ENCODE measurements at places on chromosomes 7 and 10.

DNA sequence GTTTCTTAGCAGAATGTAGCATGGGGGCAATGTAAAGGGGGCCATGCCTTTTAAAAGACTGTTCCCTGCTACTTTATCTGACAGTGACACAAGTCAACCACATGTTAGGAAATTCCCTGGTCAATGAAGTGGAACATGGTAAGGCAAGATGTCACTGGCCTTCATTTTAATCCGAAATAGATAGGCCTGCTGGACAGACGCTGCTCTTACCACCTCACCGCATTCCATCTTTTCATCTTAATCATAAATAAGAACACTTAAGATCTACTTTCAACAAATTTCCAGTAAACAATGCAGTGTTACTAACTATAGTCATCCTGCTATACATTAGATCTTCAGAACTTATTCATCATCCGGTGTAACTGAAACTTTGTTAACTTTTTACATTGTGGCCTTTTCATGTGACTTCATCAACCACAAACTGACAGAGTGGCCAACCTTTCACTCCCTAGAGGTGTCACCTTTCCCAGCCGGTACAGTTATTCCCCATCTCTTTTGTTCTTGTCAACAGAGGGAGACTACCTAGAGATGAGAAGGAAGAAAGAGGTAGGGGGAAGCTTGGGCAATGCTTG, 15.6 kb downstream of the ASB4 start:
- DNase-seq, result peak; percentile 68

GRCh38 chr10:124242365-124242764, 149.0 kb upstream of the CHST15 start:
- no peak for DNase-seq

- DNase-seq, result peak; percentile 45
Measured at GRCh38 chr10:13102002-13102794, 2.2 kb downstream of the OPTN start.

DNA sequence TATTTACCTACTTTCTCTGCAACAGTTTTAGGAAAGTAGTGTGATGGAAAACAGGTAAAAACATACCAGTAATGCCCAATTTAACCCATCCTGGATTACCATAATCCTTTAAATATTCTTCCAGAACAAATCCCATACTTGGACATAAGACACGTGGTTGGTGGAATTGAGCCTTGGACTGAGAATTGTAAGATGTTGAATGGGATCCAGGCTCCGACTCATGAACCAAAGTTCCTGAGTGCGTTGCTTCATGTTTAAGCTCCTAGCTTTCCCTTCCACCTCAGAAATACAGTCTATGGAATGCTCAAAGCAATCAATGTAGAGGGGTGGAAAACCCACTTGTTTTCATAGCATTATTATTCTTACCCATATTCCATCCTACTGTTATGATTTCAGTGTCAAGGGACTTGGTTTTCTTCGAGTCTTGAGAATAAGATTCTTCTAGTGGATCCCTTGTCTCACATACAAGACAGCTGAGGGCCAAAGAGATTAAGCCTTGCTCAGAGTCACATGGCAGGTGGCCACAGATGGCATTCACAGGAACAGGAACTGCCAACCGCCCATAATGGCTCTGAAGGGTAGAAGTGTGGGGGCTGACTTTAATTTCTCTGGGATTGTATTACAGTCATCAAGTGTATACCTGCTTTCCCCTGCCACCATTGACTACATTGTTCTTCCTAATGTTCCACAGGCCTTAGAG, 171.2 kb downstream of the GFRA1 start:
- no peak for DNase-seq

DNA sequence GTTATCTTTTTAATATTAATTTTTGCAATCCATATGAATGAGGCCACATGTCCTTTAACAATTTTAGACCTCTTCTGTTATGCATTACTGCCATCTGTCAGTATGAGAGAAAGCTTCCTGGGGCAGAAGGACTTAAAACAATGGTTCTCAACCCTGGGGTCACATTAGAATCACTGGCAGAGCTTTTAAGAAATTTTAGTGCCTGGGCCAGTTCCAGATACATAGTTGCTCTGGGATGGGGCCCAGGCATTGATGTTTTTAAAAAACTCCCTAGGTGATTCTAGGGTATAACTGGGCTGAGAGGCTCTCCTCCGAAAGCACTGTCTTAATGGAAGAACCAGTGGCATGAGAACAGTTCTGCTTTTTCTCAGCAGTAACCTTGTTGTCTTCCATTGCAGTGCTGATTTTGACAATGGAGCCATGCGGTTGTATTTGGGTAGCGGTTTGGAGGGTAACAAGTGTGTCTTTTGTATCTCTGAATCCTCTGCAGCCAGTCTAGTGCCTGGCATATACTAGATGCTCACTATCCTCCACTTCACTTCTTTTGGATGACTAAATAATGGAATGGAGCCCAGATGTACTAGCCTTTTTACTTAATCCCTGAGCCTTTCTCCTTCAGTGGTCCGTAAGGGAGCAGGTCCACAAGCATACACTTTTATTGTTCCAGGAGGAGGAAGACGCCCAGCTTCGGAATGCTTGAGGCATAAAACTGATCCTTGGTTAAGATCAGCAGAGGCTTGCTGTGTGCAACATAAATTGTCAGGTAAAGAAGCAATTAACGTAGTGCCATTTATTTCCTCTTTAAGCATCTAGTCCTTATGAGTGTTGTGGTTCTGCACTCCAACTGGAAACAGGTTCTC, 227.1 kb downstream of the AUTS2 start:
- no peak for DNase-seq

GRCh38 chr10:75335983-75336382, 65.6 kb downstream of the ZNF503 start:
- DNase-seq, result no peak

DNA sequence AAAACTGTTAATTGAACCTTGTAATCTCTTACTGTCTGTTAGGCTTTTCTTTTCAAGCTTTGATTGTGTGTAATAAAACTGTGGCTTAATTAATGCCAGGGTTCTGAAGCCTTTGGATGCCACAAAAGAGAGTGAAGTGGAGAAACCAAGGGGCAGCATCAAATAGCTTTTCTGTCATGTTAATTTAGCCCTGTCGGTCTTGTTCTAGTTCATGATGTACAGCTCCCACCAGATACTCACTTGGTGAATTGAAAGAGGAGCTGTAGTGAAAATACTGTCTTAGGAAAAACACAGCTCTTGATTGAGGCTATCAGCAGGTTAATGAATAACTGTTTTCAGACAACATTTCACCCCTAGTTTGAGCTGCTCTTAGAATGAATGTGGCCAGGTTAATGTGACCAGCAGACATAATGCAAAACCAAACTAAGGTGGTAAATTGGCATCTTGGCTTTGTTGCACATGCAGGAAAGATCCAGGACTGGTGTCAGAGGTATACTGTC, 94.2 kb downstream of the POLL start:
- DNase-seq, result no peak

- no peak for DNase-seq
Measured at GRCh38 chr7:46279290-46279689, 358.2 kb upstream of the IGFBP3 start.

DNA sequence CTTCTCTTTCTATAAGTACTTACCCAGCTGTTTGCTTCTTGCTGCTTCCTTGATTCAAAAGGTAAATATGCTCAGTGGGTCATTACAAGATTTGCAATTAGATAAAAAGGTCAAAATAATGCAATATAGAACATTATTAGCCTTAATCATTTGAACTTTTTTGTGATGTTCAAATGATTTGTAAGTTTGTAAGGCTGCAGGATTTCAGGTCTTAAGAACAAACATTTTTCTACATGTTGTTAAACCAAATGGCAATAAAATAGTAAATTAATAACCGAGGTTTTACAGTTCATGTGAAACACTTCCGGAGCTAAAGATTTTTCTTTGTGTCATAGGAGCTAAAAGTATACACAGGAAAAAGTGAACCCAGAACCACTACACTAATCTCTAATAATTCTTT, 16.2 kb upstream of the SCIN start:
- DNase-seq, result no peak

DNA sequence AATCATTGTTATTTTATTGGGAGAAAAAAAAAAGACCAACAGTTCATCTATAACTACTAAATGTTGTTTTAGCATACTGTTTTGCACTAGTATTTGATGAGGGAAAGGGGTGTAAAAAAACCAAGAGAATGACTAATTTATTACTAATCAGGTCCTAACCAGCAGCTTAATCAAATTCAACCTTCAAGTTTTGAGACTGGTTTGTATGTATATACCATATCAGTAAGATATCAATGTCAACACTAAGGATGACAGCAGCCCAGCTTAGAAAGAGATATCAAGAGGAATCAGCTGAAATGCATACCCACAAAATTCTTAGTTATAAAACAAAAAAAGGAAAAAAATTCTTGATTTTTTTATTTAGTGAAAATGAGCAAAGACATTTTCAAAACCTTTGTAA, 122.6 kb downstream of the KMT2C start:
- no peak for DNase-seq

- DNase-seq, result no peak
Measured at GRCh38 chr10:49408519-49409306, 12.8 kb upstream of the DRGX start.

GRCh38 chr7:132876576-132876975, 205.3 kb downstream of the CHCHD3 start:
- no peak for DNase-seq

- DNase-seq, result no peak
Measured at GRCh38 chr10:70812814-70813213, 2.9 kb upstream of the SGPL1 start.

DNA sequence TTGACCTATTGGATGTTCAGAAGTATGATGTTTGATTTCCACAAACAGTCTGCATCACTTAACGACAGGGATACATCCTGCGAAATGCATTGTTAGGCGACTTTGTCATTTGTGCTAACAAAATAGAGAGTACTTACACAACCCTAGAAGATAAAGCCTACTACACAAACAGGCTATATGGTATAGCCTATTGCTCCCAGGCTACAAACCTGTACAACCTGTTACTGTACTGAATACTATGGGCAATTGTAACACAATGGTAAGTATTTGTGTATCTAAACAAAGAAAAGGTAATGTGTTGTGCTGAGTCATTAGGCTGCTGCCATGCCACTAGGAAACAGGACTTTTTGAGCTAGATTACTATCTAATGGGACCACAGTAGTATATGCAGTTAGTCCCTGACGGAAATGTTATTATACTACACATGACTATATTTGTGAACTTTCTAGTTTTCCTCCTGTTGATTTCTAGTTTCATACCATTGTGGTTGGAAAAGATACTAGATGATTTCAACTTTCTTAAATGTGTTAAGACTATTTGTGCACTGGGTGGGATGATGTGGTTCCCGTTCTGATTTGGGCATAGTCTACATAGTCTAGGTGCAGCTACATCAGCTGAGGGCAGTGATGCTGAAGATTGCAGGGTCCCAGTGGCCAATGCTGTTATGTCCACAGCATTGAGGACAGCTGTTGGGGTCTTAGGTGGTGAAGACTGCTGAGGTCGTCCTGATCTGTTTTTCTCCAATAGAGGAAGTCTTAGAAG, 161.7 kb downstream of the HTR7 start:
- no peak for DNase-seq

DNA sequence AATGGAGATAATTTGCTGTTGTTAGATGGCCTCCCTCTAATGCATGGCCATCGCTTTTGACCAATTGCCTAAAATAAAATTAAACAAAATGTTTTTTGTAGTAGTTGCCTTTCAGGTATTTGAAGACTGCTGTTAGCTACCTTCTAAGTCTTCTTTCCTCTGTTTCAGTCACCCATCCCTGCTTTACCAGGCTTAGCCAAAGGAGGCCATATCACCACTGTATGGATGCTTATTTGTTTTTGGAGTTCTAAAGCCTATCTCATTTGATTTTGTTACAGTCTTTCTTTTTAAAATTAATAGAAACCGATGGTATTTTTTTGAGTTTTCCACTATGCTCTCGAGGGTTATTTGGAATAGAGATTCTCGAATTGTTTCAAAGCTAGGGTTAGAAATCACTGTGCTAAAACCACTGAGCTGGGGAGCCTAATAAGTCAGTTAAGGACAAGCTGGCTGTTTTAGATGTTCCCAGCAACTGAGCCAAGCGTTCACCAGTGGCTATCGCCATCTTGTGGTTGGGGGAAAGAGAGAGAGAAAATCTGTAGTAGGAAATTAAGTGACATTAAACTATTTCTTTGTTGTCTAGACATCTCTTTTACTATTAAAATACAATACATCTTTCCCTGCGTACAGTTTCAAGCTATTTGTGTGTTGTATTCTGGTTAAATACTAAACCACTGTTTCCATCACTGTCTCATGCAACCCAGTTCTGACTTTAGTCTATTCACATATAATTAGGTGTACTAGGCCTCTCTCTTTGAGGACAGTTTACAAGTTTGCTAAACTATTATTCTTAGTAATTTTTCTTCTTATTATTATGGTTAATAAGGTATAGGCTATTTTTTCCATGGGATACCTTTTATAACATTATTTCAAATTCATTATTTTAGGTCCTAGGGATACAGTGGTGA, 52.2 kb downstream of the GPR158 start:
- peak; percentile 22 for DNase-seq

GRCh38 chr10:10165415-10165814, 852.3 kb upstream of the CELF2 start:
- no peak for DNase-seq

- DNase-seq, result no peak
Measured at GRCh38 chr7:23529262-23529859, 2.4 kb downstream of the TRA2A start.

DNA sequence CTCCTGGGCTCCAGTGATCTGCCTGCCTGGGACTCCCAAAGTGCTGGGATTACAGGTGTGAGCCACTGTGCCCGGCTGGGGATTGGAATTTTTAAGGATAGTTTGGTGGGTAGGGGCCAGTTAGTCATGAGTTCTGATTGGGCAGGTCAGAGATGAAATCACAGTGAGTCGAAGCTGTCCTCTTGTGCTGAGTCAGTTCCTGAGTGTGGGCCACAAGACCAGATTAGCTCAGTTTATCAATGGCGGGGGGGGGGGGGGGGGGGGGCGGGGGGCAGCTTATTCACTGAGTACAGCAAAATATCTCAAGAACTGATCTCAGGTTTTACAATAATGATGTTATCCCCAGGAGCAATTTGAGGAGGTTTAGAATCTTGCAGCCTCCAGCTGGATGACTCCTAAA, 11.6 kb upstream of the ERCC6 start:
- peak; percentile 67 for DNase-seq

DNA sequence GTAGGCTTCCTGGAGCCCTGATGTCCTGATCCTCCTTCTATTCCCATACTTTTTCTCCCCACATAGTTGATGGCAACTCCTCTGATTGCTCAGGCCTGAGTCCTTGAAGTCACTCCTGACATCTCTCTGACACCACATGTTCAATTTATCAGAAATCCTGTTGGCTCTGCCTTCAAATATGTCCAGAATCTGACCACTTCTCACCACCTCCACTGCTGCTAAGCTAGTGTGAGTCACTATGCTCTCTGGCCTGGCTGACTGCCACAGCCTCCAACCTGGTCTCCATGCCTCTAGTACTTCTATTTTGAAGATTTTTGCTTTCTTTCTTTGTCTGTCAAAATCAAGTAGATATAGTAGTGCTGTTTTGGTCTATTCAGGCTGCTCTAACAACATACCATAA, 53.0 kb downstream of the TMEM229A start:
- DNase-seq, result peak; percentile 2

DNA sequence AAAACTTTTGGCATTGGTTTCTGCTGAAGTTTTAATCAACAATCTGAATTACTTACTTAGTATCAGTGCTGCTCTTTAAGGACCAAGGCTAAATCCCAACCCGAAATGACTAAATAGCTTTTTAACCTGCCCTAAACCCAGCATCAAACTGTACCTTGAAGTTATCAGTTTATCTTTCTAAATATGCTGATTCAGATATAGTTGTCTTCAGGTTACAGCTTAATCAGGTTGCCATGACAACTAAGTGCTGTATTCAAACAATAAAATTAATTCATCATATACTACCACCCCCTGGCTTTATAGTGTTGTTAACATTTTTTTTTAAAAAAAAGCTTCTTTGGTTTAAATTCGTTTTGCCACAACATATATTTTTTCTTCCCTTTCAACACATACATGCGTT, 239.6 kb downstream of the TWIST1 start:
- no peak for DNase-seq

Data from LHCN-M2 (cell line).